Glutamatergic neuron (in vitro differentiated cells): ENCODE measurements at places on chromosomes 1 and 21.
A peak's percentile ranks its signal among the peaks of the same experiment; 100 is the strongest.

GRCh38 chr21:45474323-45474950 lies 67.8 kb downstream of the SLC19A1 start:
- H3K4me3 ChIP-seq, result no peak overlapping the region
- H3K4me1 ChIP-seq, result peaks cover 17% of the 10 kb centered on the region
- no peak for DNase-seq
- peaks cover 3% of the 10 kb centered on the region for H3K27me3 ChIP-seq
- no peak overlapping the region for H3K27ac ChIP-seq
- H3K36me3 ChIP-seq, result peaks cover 5% of the 10 kb centered on the region

GRCh38 chr1:19612530-19612929 lies 31.6 kb upstream of the NBL1 start:
- peaks cover 6% of the 10 kb centered on the region for H3K4me1 ChIP-seq
- H3K36me3 ChIP-seq, result no peaks in the 10 kb centered on the region
- H3K4me3 ChIP-seq, result no peak overlapping the region
- H3K27me3 ChIP-seq, result peaks cover 3% of the 10 kb centered on the region
- no peak overlapping the region for H3K27ac ChIP-seq

GRCh38 chr1:48916130-48917069 lies 139.7 kb upstream of the BEND5 start:
- H3K4me3 ChIP-seq, result no peak overlapping the region
- peak overlapping the region; percentile 52 for H3K27ac ChIP-seq
- DNase-seq, result peak; percentile 45
- no peaks in the 10 kb centered on the region for H3K36me3 ChIP-seq

- no peak overlapping the region for H3K4me3 ChIP-seq
- peak; percentile 69 for DNase-seq
- no peaks in the 10 kb centered on the region for H3K36me3 ChIP-seq
- H3K27me3 ChIP-seq, result no peaks in the 10 kb centered on the region
Measured at GRCh38 chr1:199243423-199244061, 604.7 kb downstream of the PTPRC start.
